ENCODE measurements at places on chromosomes 11 and 22. TPM values are rescaled to one million over a fixed set of nuclear protein-coding genes. Genes with fewer than 3 reads are reported as not detected.

Gene GPR83
- 0.14 TPM for total RNA-seq

Gene WNT7B
- total RNA-seq = 1.6 TPM

- H3K27me3 ChIP-seq = peaks cover 69% of the 10 kb centered on the region
- H3K27ac ChIP-seq = no peak overlapping the region
- DNase-seq = no peak
- H3K4me1 ChIP-seq = no peaks in the 10 kb centered on the region
Measured at GRCh38 chr22:36816339-36816635, 548 bp downstream of the PVALB start.

GRCh38 chr22:46774253-46774979, 12.0 kb downstream of the TBC1D22A start:
- H3K4me1 ChIP-seq = peaks cover 16% of the 10 kb centered on the region
- no peak overlapping the region for H3K4me3 ChIP-seq
- H3K36me3 ChIP-seq = no peaks in the 10 kb centered on the region
- peak overlapping the region; percentile 61 for H3K27ac ChIP-seq

- peaks cover 15% of the 10 kb centered on the region for H3K36me3 ChIP-seq
- DNase-seq = no peak
- H3K4me1 ChIP-seq = peaks cover 33% of the 10 kb centered on the region
- no peak overlapping the region for H3K4me3 ChIP-seq
- H3K27ac ChIP-seq = no peak overlapping the region
Measured at GRCh38 chr11:65869643-65870306, 2.8 kb downstream of the EFEMP2 start.

GRCh38 chr11:6539748-6540268, 42.7 kb downstream of the DNHD1 start:
- no peaks in the 10 kb centered on the region for H3K27me3 ChIP-seq
- H3K4me3 ChIP-seq = no peak overlapping the region
- no peak overlapping the region for H3K27ac ChIP-seq
- peaks cover 2% of the 10 kb centered on the region for H3K36me3 ChIP-seq
- H3K4me1 ChIP-seq = no peaks in the 10 kb centered on the region
- no peak for DNase-seq

DNA sequence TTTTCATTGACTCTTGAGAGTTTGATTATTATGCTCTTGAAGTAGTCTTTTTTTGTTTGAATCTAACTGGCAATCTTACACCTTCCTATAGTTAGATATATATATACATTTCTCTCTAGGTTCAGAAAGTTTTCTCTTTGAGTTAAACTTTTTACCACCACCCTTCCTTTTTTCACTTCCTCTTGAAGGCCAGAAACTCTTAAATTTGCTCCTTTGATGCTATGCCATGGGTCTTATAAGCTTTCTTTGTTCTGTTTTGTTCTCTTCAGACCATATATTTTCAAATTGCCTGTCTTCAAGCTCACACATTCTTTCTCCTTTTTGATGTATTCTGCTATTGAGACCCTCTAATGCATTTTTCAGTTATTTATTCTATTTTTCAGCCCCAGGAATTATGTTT, 513.5 kb upstream of the CNTN5 start:
- H3K4me3 ChIP-seq = no peak overlapping the region
- H3K4me1 ChIP-seq = no peaks in the 10 kb centered on the region
- H3K36me3 ChIP-seq = no peaks in the 10 kb centered on the region
- DNase-seq = no peak
- no peaks in the 10 kb centered on the region for H3K27me3 ChIP-seq
- no peak overlapping the region for H3K27ac ChIP-seq

DNA sequence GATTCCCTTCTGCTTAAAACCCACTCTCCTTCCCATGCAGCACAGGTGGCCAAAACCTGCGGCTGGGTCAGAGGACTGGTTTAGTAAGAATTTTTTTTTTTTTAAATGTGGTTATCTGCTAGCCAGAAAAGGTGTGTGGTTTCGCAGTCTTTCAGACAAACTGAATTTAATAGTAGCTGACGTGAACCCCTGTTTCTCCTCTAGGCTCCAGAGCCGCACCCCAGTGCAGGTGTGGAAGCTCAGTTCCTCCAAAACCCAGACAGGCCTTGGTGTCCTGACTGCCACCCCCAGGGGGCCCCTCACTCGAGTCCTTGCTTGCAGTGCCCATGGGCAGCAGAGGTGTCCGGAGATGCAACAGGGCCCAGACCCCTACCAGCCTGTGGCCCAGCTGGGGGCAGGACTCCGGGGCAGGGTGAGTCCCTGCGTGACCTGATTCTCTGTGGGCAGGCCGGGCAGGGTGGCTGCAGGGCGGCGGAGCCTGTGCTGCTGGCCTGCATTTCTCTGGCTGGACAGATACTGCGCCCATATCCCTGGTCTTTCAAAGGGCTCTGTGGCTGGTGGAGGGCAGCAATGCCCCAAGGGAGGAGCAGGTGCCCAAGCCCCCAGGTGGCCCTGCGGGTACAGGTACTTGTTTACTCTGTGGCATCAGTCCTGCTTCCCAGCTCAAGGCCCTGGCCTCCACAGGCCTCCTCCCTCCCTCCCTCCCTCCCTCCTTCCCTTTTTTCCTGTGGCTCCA, 15.2 kb downstream of the KCNQ1 start:
- H3K4me1 ChIP-seq = no peaks in the 10 kb centered on the region
- H3K36me3 ChIP-seq = no peaks in the 10 kb centered on the region
- no peak overlapping the region for H3K27ac ChIP-seq

Gene CHADL
- 0.23 TPM for total RNA-seq

- H3K27me3 ChIP-seq = no peaks in the 10 kb centered on the region
- H3K4me3 ChIP-seq = no peak overlapping the region
- peaks cover 10% of the 10 kb centered on the region for H3K4me1 ChIP-seq
- no peak overlapping the region for H3K27ac ChIP-seq
Measured at GRCh38 chr22:35642305-35642741, 5.9 kb upstream of the APOL6 start.

- peaks cover 8% of the 10 kb centered on the region for H3K4me1 ChIP-seq
- no peaks in the 10 kb centered on the region for H3K36me3 ChIP-seq
- no peak overlapping the region for H3K27ac ChIP-seq
- no peak for DNase-seq
- H3K27me3 ChIP-seq = no peaks in the 10 kb centered on the region
Measured at GRCh38 chr11:120384476-120384875, 48.3 kb downstream of the ARHGEF12 start.

Gene LRRC75B
- 6.2 TPM for total RNA-seq

DNA sequence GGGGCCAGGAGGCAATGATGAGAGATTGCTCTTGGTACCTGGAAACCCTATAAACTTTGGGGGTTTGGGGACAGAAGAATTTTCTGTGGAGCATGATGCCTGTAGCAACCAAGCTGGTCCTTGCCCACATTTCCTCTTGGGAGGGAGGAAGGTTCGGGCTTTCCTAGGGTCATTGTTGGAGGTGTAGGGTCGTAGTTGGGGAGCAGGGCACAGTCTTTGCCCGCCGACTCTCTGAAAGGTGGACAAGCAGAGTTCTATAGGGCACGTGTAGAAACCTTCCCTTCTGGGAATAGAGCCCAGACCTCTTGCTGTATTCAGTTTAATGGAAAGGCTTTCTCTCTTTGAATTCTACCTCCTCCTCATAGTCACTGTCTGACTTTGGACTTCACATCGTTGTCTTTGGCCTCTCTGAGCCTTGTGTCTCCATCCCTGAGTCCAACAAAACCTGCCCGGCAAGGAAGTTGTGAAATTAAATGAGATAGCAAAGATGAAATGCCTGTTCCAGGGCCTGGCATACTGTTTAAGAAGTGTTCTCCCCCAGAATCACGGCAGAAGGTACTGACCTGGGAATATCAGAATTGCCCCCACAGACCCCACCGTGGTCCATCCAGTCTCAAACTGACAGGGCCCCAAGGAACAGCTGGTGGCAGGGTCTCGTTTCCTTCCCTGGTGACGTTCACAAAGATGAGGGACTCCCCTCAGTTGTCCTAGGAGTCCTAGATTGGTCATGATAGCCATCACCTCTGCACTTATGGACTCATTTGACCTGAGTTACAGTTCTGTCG, 1.6 kb downstream of the PRDM11 start:
- no peak for DNase-seq
- H3K27ac ChIP-seq = no peak overlapping the region
- H3K4me3 ChIP-seq = peak overlapping the region; percentile 90

All from astrocyte (in vitro differentiated cells and primary cell).